ENCODE measurements at places on chromosomes 6 and 20.

DNA sequence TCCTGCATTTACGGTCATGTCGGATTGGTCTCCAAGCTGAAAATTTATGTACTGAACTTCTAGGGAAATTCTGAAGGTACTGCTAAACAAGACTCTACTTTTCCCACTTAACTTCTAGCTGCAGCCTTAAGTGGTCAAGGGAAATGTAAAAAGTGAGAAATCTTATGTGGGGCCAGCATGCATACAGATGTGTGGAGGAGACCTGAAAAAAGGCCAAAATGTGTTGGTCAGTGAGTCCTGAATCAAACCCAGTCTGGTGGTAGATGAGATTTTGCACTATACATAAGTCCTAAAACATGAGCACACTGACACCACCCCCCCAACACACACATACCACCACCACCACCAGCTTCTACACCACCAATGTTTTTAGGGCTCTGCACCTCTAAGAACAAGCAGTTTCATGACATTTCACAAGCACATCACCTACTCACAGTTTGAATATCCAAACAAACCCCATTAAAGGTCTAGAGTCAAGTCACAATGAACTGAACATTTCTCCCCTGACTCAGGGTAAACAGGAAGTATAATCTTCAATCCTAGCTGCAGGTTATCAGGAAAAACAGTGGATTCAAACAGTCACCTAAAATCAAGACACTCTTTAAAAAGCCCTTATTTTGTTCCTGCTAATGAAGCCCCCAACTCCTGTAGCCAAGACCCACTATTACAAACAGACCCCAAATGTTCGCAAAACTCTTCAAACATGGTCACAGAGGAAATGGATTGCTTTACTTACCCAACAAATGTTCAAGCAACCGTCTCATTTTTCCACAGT lies 1.6 kb downstream of the ZMYND8 start:
- DNase-seq = peak; percentile 78

DNA sequence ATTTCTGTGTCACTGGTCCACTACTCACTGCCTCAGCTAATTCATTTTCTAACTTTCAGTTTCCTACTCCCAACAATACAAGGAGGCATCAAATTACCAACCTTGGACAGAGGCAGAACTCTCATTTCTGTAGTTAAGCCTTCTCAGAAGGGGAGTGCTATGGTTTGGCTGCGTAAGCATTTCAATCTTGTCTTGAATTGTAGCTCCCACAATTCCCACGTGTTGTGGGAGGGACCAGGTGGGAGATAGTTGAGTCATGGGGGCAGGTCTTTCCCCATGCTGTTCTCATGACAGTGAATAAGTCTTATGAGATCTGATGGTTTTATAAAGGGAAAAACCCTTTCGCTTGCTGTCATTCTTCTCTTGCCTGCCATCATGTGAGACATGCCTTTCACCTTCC lies 22.9 kb downstream of the HLA-DRA start:
- no peak for DNase-seq

DNA sequence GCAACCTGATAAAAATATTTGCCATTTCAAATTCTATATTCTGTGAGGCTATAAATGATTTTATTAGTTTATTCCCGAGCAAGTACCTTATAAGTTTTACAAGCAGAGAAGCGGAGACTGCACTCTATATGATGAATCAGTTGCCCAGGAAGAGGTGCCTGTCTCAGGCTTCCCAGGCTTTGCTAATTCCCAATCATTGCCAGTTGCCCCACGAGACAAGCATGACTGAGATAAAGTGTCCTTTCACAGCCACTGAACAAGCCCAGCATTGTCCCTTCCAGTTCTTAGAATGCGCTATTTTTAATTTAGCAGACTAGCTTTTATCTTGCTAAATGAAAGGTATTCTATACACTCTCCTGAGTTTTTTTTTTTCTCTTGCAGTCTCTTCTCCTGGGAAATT lies 260.7 kb downstream of the ALDH8A1 start:
- DNase-seq = no peak

- DNase-seq = no peak
These were observed 6.3 kb downstream of the TAF4 start for GRCh38 chr20:62059401-62059800.

GRCh38 chr6:120965814-120966213 lies 368.5 kb downstream of the TBC1D32 start:
- DNase-seq = no peak

- no peak for DNase-seq
These were observed 121.2 kb downstream of the BCKDHB start for GRCh38 chr6:80227545-80228105.

- no peak for DNase-seq
These were observed 2.1 kb upstream of the KCNS1 start for GRCh38 chr20:45103072-45103471.

DNA sequence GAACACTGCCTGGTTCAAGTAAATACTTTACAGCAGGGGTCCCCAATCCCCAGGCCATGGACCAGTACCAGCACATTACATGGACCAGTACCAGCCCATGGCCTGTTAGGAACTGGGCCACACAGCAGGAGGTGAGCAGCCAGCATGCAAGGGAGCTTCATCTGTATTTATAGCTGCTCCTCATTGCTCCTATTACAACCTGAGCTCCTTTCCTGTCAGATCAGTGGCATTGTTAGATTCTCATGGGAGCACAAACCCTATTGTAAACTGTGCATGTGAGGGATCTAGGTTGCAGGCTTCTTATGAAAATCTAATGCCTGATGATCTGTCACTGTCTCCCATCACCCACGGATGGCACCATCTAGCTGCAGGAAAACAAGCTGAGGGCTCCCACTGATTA lies 12.0 kb upstream of the RBPJL start:
- DNase-seq = no peak

GRCh38 chr6:17429383-17430061 lies 36.1 kb downstream of the CAP2 start:
- no peak for DNase-seq

DNA sequence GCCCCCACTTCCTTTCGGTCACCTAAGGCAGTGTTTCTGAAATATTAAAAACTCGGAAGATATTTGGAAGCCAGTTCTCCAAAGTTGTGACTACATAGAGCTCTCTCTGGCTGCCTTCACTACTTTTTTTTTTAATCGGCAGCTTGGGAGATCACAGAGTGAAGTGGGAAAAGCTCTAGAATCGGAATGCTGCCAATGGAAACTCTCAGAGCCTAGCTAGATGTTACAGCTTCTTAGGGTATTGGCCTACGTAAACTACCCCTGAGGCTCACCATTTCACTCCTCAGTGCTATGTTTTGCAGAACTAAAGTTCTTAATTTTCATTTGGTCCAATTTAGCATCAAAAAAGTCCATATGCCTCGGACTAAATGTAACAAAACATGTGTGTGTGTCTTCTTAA lies 14.5 kb downstream of the SERPINB1 start:
- DNase-seq = no peak

DNA sequence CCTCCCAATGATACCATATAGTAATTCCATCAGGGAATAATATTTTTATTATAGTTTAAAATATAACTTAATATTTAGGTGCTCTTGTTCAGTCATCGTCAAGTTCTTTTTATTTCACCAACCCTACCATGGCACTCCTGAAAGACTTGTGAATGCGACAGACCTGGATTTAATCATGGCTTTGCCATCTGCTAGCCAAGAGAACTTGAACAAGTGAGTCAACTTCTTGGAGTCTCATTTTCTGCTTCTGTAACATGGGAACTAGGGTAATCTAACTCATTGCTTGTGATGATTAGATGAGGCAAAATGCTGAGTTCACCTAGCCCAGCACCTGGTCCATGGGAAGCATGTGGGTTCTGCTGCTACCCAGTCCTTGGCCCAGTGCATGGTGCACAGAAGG lies 62.9 kb downstream of the ESR1 start:
- DNase-seq = no peak

GRCh38 chr6:23280437-23280836 lies 711.1 kb downstream of the HDGFL1 start:
- no peak for DNase-seq

DNA sequence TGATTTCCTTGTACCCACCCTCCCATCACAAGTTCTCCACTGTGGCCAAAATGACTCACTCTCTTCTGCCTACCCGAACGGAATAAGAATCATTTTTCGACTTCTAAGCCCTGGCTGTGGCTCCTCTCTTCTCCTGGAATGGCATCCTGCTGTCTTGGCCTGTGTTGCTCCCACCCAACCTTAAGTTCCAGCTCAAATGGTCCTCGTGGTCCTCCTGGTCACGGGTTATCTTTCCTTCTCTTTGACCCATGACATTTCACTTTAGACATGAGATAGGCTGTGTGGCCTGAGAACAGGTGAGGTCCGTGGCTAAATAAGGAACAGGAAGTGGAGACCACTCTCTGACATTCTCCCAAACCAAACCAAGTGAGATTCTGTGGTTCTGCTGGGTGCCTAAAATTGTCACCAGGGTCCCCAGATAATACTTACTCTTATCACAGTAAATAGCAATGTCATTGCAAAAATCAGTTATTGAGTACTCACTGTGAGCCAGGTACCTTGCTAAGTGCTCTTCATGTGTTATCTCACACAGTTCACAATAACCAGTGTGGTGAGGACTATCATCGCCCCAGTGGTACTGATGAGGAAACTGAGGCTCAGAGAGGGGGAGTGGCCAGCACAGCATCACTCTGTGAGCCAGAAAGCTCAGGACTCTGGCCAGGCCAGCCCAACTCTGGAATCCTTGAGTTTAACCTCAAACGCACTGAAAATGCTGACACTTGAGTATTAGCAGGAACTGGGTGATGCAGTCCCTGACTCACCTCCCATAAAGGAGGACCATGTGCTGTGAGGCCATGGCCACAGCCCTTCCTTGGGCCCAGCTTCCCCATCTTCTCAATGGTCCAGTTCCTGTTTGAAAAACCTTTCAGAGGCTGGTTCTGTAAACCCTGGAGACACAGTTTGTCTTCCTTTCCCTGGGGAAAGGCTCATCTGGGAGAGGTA lies 74.8 kb upstream of the SIRPA start:
- no peak for DNase-seq

GRCh38 chr6:39724787-39725631 lies at the start of gene KIF6:
Gene KIF6, minus strand, starts transcription at chr6:39725408. Its CDS starts 98 bp downstream, at chr6:39725310.
- peak; percentile 72 for DNase-seq

GRCh38 chr6:162829013-162829742 lies 101.4 kb downstream of the PACRG start:
- DNase-seq = no peak

DNA sequence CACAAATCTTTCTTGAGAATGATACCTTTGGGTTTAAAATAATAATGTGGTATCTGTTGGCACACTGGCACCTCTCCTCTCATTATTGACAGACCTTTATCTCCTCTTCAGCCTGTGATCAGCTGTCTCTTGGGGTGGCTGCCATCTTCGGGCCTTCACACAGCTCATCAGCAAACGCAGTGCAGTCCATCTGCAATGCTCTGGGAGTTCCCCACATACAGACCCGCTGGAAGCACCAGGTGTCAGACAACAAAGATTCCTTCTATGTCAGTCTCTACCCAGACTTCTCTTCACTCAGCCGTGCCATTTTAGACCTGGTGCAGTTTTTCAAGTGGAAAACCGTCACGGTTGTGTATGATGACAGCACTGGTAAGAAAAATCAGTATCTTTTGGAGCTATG lies 232.8 kb downstream of the GRIK2 start:
- DNase-seq = no peak

DNA sequence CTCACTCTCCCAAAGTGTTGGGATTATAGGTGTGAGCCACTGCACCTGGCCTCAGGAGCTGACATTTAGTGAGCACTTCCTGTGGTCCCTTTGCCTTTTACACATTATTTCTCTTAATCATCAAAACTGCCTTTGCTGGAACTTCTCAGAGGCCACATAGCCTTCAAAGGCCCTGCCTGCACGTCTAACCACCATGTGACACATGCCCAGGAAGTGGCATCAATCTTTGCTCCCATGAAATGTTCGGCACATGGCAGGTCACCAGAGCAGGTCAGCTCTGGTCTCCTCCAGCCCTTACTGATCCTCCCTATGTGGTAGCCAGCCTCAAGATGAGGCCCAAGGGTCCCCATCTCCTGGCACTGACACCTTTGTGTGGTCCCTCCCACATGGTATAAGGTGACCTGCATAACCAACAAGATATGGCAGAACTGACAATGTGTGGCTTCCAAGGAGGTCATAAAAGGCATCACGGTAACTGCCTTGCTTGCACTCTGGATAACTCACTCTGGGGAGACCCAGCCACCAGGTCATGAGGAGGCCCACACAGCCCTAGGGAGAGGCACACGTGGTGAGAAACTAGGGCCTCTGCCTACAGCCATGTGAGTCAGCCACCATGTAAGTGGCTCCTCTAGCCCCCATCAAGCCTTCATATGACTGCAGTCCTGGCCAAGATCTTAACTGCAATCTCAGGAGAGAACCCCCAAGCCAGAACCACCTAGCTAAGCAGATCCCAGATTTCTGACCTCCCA lies 28.8 kb upstream of the HMGA1 start:
- DNase-seq = no peak

GRCh38 chr6:3506200-3506599 lies 49.4 kb upstream of the SLC22A23 start:
- no peak for DNase-seq

- DNase-seq = no peak
These were observed 145.9 kb upstream of the CITED2 start for GRCh38 chr6:139520321-139520768.

DNA sequence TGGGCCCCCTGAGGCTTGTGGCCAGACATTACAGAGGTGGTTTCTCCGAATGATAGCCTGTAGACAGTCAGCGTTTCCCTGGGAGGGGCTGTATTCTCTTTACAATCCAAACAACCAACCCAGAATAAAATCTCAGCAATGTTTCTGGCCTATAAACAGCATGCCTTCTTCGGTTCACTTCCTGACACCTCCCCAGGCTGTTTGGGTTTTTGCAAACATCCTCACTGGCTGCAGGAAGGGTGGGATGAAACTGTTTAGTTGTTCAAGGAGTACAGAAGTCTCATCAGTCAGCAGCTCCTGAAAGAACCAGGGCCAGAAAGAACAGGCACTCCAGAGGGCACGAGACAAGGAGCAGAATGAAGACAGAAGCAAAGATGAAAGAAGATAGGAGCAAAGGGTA lies 350.0 kb downstream of the QKI start:
- DNase-seq = no peak

- DNase-seq = no peak
These were observed 62.2 kb downstream of the MYLK4 start for GRCh38 chr6:2688401-2689064.

- DNase-seq = no peak
These were observed 171.5 kb downstream of the QKI start for GRCh38 chr6:163585932-163586437.

Measured in hematopoietic multipotent progenitor cell treated with erythropoietin and hydrocortisone succinate and interleukin-3 and kit ligand, for 17 days (in vitro differentiated cells).